Fibroblast of mammary gland (primary cell): ENCODE measurements at places on chromosomes 11 and 22.
A peak's percentile ranks its signal among the peaks of the same experiment; 100 is the strongest.

- DNase-seq = no peak
Observed at GRCh38 chr11:16921019-16921418, 93.2 kb downstream of the PLEKHA7 start.

- no peak for DNase-seq
Observed at GRCh38 chr11:41225856-41226633, 233.4 kb downstream of the LRRC4C start.

GRCh38 chr11:78961247-78961646 lies 386.6 kb upstream of the NARS2 start:
- DNase-seq = peak; percentile 31

GRCh38 chr11:2267306-2267850 lies 3.0 kb downstream of the ASCL2 start:
- DNase-seq = no peak

GRCh38 chr11:29296680-29297079 lies 720.1 kb downstream of the KCNA4 start:
- no peak for DNase-seq

DNA sequence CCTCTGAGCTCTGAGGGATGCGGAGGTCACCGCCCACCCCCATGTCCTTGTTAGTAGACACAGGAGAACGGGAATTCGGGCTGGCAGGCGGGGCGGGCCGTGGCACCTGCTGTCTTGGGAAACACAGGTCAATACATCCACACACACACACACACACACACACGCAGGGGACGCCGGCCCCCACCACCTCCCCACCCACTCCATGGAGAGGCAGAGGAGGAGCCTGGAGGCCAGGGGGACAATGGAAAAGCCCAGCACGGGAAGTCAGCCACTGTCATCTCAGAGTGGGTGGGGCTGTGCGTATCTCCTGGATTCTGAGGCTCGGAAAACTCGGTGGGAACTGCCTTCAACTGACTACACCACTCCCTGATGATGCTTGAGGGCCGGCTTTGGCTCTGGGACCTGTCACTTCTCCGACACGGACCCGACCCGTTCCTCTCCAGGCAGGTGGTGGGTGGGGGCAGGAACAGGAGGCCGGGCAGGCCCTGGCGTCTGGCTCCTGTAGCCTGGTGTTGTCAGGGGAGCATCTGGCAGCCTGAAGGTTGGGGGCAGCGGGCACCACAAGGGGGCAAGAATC lies 18.5 kb upstream of the TMEM184B start:
- no peak for DNase-seq
